ENCODE measurements at places on chromosomes 2 and 18.

GRCh38 chr18:57759650-57760049, 43.5 kb downstream of the ATP8B1 start:
- no peak for DNase-seq

GRCh38 chr18:29753379-29753778, 1289.2 kb downstream of the DSC3 start:
- no peak for DNase-seq

- no peak for DNase-seq
Measured at GRCh38 chr2:176473177-176473576, 203.9 kb downstream of the MTX2 start.

GRCh38 chr2:162073888-162074631, at the start of gene DPP4:
Gene DPP4, minus strand, starts transcription at chr2:162074215. Its CDS starts 234 bp downstream, at chr2:162073981.
- DNase-seq, result peak; percentile 82

DNA sequence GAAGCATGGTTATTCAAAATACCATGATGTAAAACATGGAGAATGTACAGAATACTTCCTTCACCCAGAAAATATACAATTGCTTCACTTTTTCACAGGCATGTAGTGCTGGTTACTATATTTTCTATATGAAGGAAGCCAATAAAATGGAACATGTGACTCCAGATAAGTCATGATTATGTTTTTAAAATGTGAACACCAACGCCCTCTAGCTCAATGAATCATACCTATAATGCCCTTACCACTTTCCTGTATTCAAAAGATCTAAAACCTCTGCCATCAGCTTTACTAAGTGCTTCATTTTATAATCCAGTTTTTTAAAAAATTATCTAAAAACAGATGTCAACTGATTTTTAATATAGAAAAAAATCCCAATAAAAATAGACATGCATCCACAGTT, 59.9 kb downstream of the SMAD2 start:
- no peak for DNase-seq

DNA sequence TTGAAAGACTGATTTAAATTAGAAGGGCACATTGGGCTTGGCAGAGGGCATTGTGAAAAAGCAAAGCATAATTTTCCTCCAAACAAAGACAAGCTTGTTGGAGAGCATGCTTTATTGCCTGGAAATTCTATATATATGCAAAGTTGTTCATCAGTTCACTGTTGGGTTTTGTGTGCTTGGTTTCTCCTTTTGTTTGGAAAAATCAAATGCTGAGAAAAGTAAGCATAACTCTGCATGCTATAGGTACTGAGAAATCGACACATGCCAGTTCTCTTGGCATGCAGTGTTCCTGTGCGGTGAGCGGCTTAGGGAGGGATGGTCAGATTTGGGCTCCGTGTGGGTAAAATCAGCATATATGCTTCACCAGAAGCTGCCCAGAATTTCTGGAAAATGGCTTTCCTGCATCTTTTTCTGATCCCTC, 161.0 kb downstream of the RAPGEF4 start:
- no peak for DNase-seq

GRCh38 chr18:21406116-21406515, 164.1 kb downstream of the GREB1L start:
- DNase-seq, result no peak

- DNase-seq, result no peak
Measured at GRCh38 chr18:49028091-49028490, 77.3 kb upstream of the SMAD7 start.

GRCh38 chr2:241007880-241008710, 9.7 kb downstream of the SNED1 start:
- no peak for DNase-seq

DNA sequence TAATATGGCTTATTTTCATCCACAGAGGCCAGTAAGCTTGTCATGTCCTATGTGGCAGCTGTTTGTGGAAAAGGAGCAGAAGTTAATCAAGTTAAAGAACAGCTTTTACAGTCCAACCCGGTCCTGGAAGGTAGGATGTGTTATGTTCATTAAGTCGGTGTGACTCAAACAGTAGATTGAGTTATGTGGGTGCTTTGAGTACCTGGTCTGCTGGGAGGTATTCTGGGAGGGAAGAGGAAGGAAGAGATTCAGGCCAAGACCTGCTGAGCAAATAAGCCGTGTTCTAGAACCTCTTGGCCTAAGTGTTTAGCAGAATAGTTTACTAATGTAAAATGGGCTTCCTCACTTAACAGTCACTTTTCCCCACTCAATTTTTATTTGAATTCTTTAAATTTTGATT, 96.2 kb downstream of the MYO1B start:
- DNase-seq, result no peak

DNA sequence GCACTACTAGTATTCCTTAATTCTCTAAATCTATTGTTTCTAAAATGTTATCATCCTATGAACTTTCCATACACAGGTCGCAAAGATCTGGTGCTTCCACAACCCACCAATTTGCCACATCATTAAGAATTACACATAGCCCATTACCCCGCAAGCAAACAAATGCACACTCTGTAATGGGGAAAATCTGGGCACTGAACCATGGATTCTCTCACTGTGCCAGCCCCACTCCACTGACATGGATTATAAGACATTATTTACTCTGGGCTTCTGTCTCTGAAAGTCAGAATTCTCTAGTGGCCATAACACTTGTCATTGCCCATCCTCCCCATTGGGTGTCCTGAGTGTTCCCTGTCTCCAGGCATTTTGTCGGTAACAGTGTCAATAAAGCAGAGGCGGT, 537.1 kb downstream of the EPHA4 start:
- DNase-seq, result no peak

GRCh38 chr2:127153691-127154158, 46.8 kb upstream of the BIN1 start:
- no peak for DNase-seq

GRCh38 chr2:235701206-235701981, 207.6 kb downstream of the AGAP1 start:
- no peak for DNase-seq

DNA sequence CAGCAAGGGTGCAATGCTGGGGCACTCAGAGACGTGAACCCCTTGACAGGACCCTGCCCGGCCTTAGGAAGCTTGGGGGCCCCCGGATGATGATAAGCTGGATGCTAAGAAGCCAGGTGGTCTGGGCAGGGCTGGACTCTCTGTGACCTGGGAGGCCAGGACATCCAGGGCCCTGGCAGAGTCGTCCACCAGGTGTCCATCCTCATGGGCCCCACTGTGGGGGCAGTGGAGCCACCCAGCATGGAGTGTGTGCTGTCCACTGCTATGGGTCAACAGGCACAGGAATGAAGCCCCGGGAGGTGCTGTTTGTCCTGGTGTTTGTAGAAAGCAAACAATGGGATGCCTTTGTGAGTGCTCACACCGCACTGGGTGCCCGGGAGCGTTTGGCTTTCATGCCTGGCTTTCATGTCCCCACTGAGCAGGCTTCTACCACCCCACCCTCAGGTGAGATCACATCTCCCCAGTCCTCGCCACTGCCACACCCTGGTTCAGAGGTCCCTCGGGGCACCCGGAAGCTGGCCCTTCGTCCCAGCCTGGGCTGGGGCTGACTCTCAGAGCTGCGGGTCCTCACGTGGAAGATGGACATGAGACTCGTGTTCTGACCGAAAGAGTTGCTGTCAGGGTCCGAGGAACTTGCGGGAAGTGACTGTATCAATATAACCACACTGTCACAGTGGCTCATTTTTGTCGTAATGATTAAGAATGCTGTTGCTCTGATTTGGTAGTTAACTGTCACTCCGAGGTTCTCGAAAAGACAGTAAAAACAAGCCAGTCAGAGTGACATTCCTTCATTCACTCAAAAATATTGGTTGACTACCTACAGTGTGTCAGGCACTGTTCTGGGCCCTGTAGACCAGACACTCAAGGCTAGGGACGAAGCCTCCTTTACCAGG, 53.3 kb downstream of the INHBB start:
- DNase-seq, result no peak

DNA sequence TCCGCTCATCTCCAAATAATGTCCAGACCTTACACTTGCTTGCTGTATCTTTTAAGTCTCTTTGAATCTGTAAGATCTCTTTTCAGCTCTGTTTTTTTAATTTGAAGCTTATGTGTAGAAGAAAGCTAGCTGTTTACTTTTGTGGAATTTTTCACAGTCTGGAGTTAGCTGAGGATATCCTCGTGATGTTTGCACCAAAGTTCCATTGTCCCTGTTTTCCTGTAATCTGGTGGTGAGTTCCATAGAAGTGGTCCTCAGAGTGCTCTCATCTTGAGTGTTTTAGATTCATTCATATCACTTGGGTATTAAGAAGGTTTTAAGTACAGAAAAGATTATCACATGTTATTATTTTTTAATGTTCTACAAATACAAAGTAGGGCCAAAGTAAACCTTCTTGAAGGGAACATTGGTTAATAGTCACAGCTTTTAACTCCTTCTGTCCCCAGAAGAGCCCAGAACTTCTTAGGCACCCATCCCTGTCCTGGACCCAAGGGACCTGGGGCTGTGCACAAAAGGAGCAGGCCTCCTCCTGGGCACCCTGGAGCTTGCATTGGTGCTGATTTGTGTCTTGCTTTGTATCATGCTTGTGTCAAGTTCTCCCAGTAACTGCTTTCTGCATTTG, 15.0 kb downstream of the MLPH start:
- DNase-seq, result no peak

DNA sequence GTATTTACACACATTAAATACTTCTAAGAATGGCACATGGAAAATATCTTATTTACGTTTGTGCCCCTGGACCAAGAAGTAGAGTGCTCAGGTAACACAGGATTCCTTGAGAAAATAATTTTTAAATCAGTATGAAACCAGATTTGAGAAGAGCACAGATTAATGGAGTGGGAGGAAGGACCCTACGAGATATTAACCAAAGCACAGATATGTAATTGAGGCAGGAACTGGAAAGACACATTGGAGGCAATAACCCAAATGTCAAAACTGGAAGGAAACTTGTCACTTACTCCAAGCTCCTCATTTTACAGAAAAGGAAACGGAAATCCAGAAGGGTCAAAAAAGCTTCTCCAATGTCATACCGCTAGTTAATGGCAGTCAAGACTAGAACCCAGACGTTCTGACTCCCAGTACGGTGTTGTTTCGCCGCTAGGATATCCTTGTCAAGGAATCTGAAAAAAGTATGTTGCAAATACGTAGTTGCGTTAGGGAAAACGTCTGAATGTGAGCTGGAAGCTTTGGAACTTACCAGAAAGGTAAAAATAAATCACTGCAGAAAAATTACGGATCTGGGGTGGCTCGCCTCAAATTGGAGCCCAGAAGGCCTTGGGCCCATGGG, 634 bp downstream of the MTIF2 start:
- DNase-seq, result no peak

DNA sequence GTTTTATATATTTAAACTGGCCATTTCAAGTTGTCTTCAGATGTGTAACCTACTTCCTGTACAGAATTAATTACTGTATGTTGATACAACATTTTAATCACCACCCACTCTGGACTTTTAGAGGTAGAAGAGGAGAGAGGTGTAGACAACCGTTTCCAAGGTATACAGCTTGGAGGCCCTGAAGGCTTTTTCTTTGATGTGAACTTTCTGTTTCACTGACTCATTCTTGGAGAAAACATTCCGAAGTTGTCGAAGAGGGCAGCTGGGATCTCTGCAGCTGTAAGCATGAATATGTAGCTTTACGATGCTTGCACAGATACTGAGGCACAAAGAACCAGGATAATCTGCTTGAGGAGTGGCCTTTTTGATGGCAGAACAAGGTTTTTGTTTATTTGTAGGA, 137.0 kb downstream of the NCKAP5 start:
- no peak for DNase-seq

DNA sequence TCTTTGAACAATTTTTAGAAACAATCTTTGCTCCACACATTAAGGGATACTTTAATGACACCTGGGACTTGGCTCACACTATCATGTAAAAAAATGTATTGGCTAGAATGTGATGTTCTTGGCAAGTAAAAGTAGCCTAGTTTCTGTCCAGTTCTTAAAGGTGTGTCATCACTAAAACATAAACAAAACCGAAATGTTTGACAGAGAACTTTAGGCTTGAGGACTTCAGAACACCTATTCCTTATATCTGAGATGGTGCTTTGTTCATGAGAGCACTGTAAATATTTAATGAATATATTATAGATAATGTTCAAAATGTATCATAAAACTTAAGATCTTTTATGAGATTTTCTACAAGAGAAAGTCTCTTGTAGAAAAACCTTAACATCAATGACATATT, 19.8 kb upstream of the HNRNPA3 start:
- DNase-seq, result no peak

DNA sequence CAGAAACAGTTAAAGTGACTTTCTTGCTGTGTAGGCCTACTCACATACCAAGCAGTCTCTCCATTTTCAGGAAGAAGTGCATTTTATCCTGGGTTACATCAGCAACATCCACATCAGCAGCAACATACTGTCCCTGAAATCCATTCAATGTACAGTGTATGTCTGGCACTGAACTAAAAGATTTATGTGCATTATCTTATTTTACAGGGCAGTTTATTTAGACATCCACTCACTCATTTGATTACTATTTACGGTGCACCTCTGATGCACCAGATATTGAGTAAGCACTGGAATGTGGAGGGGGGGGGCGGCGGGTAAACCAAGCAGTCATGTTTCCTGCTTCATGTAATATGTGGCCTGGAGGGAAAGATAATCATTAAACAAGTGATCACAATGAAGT, 1128.2 kb downstream of the BCL11A start:
- DNase-seq, result no peak

- DNase-seq, result no peak
Measured at GRCh38 chr2:160014227-160014626, 48.2 kb downstream of the PLA2R1 start.

DNA sequence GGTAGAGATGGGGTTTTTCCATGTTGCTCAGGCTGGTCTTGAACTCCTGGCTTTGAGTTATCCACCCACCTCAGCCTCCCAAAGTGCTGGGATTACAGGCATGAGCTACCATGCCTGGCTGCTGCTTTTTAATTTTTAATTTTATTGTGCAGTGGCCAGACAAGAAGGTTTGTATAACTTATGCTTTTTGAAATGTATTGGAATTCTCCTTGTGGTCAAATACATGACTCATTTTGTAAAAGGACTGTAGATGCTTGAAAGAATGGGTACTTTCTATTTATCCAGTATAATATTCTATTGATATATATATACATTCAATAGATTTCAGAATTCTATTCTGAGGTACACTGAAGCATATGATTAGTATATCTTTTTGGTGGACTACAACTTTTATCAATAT, 82.6 kb upstream of the ST3GAL5 start:
- no peak for DNase-seq

- DNase-seq, result no peak
Measured at GRCh38 chr18:76099931-76100457, 395.0 kb downstream of the ZNF516 start.

GRCh38 chr2:5782103-5782502, 89.9 kb downstream of the SOX11 start:
- no peak for DNase-seq
